T-helper 1 cell (primary cell): ENCODE measurements at places on chromosomes 4 and X.

GRCh38 chr4:30904588-30904987 is 184.4 kb downstream of the PCDH7 start:
- DNase-seq = no peak

GRCh38 chrX:84358271-84358670 is 144.0 kb downstream of the HDX start:
- no peak for DNase-seq

DNA sequence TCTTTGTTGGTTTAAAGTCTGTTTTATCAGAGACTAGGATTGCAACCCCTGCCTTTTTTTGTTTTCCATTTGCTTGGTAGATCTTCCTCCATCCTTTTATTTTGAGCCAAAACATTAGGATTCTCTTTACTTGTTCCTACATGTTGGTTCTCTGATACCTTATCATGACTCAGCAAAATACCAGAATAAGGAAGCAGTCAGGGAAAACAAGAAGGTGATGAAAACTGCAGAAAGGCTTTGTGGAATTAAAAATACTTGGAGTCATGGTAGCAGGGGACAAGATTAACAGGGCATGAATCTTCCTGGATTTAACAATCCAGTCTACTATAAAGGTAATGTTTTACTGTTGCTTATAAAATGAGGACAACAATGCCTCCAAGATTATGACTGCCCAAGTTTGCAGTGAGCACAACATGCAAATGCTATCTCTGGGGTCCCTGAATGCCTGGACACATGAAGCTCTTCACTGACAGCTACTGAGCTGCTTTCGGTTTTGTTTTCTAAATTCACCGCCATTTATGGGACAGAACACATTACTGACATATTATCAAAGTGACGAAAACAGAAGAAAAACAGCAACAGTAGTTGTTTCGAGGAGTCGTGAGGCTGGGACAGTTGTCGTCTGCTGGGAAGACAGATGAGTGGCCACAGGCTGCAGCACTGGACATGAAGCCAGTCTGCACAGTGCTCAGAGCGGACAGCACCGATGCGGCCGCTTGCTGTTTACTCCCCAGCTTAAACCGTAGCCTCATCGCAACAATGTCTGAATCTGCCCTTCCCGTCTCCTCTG is 174.5 kb upstream of the DKK2 start:
- no peak for DNase-seq

GRCh38 chrX:43493756-43494155 is 162.3 kb upstream of the MAOA start:
- DNase-seq = no peak

- no peak for DNase-seq
These were observed 17.0 kb downstream of the GPAT3 start for GRCh38 chr4:83552924-83553323.

DNA sequence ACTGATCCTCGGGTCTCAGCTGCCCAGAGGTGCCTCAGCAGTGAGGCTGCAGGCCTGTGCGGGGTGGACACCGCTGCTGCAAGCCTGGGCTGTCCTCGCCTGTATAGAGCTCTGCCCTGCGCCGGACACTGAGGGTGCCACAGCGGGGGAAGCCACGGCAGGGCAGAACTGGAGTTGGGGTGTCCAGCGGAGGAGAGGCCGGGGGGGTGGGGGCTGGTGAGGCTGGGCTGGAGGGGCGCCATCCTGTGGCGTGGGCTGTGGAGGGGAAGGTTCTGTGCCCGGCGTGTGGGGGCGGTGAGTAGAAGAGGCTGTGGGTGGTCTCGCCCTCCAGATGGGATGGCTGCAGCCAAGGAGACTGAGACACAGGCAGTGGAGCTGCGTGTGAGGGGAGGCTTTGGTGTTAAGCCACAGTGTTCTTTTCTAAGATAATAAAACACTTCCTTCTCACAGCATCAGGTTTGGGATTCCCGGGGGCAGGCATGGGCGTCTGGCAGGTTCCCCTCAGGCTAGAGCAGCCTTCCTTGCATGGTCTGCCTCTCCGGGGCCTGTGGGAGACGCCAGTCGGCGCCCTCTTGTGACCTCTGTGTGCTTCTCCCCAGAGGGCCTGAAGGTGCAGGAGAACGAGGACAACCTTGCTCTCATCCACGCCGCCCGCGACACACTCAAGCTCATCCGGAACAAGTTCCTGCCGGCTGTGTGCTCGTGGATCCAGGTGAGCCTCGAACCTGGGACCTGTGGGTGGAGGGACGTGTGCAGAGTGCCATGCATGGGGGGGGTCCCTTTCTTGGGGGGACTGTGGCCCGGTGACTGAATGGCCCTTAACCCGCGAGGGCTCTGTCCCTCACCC is 7.4 kb downstream of the UVSSA start:
- no peak for DNase-seq

DNA sequence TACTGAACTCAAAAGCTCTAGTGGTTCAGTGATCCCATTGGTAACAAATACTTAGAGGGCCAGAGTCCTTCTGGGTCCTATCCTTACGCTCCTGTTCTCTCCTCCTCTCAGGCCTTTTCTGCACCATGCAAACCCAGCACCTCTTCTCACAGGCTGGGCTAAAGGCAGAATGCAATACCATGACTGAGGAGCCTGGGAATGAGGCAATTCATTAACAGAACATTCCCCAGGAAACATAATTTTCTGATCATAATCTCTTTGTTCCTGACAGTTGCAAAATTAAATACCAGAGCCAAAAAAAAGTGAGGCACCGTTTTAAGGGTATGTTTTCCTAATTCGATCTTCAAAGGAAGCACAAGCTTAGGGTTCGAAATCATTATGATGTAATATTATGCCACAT is 9.0 kb downstream of the SORBS2 start:
- DNase-seq = no peak

DNA sequence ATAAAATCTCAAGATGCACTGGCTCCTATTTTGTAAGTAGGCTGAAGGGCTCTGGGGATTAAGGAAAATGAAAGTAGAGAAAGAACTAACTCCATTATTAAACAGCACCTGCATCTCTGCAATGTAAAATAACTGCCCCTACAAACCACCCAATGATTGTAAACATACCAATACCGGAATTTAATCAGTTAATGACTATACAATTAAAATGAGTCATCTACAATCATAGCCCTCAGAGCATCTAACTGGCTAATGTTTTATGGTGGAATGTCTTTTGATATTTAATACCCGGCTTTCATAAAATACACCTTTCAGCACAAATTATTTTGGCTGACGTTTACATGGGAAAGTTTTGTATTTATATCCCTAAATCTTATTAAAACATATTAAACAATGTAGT is 142.3 kb downstream of the PAPSS1 start:
- DNase-seq = no peak

DNA sequence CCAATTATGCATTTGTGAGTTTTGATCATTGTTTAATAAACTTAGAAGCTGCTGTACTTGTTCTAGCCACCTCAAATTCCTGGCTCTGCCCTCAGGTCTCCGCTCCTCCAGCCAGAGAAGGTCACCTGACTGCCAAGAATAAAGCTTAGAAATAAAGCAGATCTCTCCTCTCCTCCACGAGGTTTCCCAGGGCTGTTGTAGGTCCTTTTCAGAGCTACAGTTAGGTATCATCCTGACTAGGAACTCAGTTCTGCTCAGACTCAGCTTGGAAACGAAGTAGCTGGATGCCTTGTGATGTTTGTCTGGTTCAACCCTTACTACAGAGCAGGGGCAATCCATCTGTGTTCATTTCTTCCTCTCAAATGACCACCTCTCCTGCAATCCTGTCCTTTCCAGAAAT is 79.1 kb upstream of the RAPGEF2 start:
- DNase-seq = no peak

DNA sequence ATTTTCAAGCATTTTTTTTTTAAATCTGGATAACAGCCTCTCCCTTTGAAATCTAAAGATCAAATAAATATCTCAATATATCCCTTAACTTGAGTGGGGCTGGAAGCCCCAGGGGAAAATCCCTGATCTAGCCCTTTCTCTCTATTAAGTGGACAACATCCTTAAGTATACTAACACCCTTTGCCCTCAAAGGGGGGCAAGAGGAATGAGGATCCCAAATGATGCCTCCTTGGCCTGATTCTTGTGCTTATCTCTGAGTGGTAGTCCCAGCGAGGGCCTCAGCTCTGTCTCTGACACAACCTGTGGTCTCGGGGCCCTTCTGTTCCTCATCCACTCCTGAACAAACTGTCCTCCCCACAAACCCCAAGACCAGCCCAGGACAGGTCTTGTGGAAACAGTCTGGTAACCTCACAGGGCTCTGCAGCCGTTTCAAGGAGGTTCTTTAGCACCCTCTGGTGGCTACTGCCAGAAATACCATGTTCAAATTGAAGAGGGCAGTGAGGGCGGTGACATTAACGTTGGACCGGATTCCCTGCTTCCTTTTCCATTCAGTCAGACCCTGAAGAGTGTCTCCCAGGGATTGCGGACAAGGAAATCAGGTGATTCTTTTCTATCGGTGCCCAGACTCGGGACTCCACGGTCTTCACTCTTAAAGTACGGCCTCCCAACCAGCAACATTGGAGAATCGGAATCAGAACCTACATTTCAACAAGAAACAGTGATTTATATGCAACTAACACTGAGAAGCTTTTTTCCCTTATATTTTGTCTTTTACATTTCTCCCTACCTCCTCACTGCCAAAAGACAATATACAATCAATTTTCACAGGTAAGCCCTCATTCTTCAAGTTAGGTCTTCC is 13.0 kb downstream of the CXCL13 start:
- peak; percentile 24 for DNase-seq

GRCh38 chrX:11349661-11350337 is 56.6 kb downstream of the AMELX start:
- DNase-seq = no peak

- DNase-seq = no peak
These were observed 104.4 kb upstream of the MYOZ2 start for GRCh38 chr4:119031218-119031617.

DNA sequence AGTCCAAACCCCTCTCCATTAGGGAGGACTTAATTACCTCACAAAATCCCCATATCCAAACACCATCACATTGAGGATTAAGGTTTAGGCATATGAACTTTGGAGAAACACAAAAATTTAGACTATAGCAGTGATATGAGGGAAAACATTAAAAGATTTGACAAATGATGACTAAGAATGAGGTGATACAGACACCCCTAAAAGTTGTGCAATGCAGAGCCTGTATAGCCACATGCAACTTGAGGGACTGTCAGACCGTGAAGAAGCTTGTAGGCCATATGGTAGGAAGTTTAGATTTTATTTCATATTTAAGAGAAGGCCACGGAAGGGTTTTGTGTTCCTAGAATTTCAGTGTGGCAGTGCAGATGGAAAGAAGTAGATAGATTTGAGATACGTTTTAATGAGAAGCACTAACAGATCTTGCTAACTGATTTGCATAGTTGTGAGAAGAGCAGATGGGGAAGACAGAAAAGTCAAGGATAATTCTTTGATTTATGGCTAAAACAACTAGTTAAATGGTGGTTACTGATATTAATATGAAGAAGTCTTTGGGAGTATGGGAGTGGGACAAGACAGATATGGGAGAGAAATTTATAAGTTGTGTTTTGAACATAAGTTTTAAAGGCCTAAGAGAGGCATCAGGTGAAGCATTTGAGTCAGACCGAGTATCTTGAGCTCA is 5.5 kb upstream of the FIP1L1 start:
- no peak for DNase-seq

GRCh38 chr4:42262701-42263490 is 110.4 kb upstream of the BEND4 start:
- DNase-seq = no peak

DNA sequence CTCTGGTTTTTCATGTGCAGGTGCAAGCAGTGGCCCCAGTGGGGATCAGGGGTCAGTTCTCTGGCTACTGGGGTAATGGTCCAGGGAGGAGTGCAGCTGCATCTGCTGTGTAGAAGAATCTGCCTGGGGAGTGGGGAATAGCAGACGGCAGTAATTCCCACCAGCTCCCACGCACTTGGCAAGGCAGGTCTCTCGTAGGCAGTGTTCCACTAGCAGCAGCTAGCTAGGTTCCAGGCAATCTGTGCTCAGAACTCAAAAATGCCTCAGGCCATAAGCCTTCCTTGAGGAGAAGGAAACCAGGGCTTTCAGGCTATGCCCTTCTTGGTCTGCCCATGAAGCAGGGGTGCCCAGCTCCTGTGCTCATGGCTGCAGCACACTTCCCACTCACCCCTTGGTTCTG is 38.8 kb downstream of the DCLK2 start:
- DNase-seq = no peak

DNA sequence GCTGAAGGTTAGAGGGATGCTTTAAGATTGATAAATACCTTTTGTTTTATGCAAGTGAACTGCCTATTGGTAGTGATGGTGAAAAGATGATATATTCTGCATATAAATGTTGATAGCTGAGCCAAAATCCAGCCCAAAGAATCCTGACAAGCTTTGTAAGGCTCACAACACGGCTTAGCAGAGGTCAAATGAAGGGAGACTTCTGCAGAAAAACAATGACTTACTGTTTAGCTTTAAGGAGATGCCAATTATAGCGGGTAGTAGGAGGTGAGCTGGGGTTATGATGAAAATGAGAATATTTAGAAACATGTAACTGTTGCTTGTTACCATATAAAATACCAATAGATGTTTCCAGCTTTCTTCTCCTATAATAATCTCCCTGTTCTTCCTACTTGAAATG is 97.1 kb downstream of the AFF1 start:
- DNase-seq = no peak

- DNase-seq = no peak
These were observed 112.0 kb upstream of the NDP start for GRCh38 chrX:44085209-44085608.

GRCh38 chr4:88216395-88216794 is 58.0 kb upstream of the ABCG2 start:
- no peak for DNase-seq

GRCh38 chr4:90403781-90404180 is 276.6 kb downstream of the CCSER1 start:
- DNase-seq = no peak

- DNase-seq = no peak
These were observed 37.6 kb downstream of the KIT start for GRCh38 chr4:54695337-54695736.

DNA sequence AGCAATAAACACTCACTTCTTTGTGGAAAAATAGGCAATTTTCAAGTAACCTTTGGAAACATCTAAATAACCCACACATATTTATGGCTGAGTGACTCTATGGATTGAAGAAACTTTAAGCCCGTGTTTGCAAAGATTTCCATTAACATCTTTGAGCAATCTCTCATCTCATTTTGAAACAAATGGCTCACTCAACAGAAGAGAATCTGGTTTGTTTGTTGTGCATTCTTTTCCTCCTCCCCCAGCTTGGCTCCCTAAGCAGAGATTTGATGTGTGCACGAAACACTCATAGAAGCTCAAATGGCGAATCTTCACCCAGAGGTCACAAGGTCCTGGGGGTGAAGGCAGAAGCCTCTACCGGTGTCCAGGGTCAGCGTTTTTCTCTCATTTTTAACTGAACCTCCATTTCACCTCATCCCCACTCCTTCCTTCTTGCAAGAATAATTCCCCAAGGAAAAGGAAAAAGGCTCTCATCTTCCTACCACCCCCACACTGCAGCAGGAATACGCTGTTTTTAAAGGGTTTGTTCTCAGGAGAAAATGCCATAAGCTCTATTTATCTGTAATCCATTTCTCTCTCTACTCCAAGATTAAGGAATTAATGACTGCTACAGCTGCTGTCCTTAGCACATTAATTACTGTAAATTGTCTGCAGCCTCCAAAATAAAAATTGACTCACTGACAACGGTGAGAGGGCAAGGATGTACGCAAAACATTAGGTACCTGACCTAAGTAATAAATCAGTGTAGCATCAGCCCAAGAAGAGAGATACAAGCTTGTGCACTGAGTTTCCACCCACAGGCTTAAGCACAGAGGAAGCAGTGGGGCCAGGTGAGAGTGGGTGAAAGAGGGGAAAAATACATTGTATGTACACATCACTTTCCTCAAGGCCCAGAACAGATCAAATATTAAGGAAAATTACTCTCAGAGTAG is 307.6 kb upstream of the NOCT start:
- no peak for DNase-seq
